ENCODE measurements at places on chromosomes 5 and 9. TPM values are rescaled to one million over a fixed set of nuclear protein-coding genes. Genes with fewer than 3 reads are reported as not detected.

Gene SLC1A1
- total RNA-seq: 2.9 TPM

Gene SH3TC2
- 6.8 TPM for total RNA-seq

Gene THBS4
- 68.2 TPM for total RNA-seq

GRCh38 chr5:135615581-135616260 lies 36.9 kb upstream of the CXCL14 start:
- no peak for DNase-seq

- DNase-seq: no peak
Observed at GRCh38 chr9:99588299-99588698, 233.4 kb upstream of the NR4A3 start.

- no peak for DNase-seq
Observed at GRCh38 chr5:32360906-32361305, 48.2 kb upstream of the MTMR12 start.
